ENCODE measurements at places on chromosomes 7 and 10. TPM values are rescaled to one million over a fixed set of nuclear protein-coding genes. Genes with fewer than 3 reads are reported as not detected.

Gene ADAMTS14
- not detected for total RNA-seq

Gene THSD7A
- total RNA-seq, result 4.0 TPM

Gene UNCX
- total RNA-seq, result not detected

Gene CHRM2
- total RNA-seq, result under 0.01 TPM

Gene HYAL4
- total RNA-seq, result 0.49 TPM

Gene CFAP69
- total RNA-seq, result 0.27 TPM

Gene STAM
- total RNA-seq, result 17.7 TPM

Gene NPFFR1
- not detected for total RNA-seq

Gene PDLIM1
- 106 TPM for total RNA-seq

Gene PIK3AP1
- total RNA-seq, result not detected

Gene EGR2
- not detected for total RNA-seq

Gene SNCG
- total RNA-seq, result 77.7 TPM

Gene STEAP2
- total RNA-seq, result 0.80 TPM

Gene SLK
- 46.5 TPM for total RNA-seq

Gene CEP55
- 83.6 TPM for total RNA-seq

Gene BLNK
- not detected for total RNA-seq

Gene CLDN3
- 1.2 TPM for total RNA-seq

Gene DKK1
- total RNA-seq, result 166 TPM

Gene ADRB1
- 2.1 TPM for total RNA-seq

Gene CLRN3
- not detected for total RNA-seq

Gene MKRN1
- 29.7 TPM for total RNA-seq

Gene TMEM213
- not detected for total RNA-seq

Gene SPDYE2B
- total RNA-seq, result not detected

Gene CYP17A1
- not detected for total RNA-seq

Gene CACNB2
- total RNA-seq, result not detected

Measured in mammary microvascular endothelial cell (primary cell).